ENCODE measurements at places on chromosomes 2 and 18.

DNA sequence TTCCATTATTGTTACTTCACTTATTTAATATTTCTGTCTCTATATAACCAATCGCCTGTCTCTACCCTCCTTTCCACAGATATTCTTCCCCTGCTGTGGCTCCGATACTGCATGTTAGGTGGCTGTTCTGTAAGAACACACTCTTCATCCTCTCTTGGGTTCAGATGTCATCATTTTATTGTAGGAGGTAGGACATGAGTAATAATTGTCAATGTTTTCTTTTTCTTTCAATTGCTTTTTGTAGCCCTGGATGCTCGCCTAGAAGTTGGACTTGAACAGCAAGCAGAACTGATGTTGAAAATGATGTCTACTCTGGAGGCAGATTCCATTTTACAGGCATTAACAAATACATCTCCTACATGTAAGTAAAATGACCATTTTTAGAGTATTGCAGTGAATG lies 128.6 kb downstream of the BIRC6 start:
- no peak for DNase-seq

DNA sequence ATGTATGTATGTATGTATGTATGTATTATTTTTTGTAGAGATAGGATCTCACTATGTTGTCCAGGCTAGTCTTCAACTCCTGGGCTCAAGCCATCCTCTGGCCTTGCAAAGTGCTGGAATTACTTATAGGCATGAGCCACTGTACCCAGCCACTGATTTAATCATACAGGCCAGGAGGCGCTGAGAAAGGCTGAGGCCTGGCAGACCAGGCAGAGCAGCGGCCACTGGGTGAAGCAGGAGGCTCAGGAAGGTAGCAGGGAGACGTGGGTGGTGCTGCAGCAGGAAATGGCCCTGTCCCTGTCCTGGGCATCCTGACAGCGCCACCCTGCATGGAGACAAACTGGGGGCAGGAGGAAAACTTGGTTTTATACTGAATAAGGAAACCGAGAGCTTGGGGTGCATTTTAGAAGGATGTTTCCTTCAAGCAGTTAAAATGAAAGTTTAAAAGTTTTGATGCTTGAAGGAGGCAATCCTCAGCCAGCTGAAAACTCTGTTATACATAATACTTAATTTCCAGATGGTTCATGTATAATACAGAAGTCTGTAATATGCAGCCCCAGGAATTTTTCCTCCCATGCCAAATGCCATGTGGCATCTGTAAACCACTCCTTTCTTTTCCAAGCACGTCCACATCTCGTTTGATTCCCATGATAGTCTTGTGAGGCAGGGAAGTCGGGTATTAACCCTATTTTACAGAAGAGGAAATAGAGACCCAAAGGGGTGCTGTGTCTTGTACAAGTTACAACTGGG lies 182.4 kb downstream of the CELF4 start:
- no peak for DNase-seq

DNA sequence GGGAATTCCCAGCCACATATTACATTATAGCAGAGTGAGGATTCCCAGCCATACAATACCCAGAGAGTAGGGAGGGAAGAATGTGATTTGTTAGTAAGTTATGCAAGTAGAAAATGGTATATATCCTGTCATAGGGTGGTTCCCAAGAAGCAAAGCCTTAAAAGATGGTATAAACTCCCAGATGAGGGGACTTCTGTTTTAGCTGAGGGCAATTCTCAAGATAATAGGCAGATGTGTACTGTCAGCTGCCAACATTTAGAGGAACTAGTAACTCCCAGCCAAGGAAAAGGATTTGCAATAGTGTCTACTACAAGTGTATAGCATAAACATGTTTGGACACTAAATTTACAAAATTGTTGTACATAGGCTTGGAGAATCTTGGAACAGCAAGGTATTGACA lies 86.5 kb downstream of the XDH start:
- DNase-seq, result no peak

DNA sequence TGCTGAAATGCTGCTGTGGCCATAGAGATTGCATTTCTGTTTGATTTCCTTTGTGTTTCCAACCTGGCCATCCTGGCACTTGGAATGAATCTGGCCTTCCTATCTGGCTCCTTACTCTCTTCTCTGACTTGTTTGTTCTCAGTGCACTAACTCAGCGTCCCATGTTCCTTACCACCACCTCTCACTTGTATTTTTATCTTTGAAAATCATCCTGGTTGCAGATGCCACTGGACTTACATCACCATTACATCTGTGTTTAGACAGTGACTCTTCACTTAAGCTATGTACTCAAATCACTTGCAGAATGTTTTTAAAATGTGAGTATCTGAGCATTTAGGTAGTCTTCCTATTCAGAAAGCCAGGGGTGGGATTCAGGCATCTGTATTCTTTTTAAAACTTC lies 239.5 kb downstream of the WDR7 start:
- DNase-seq, result no peak

- no peak for DNase-seq
Observed at GRCh38 chr2:191204433-191204832, 40.8 kb upstream of the MYO1B start.

DNA sequence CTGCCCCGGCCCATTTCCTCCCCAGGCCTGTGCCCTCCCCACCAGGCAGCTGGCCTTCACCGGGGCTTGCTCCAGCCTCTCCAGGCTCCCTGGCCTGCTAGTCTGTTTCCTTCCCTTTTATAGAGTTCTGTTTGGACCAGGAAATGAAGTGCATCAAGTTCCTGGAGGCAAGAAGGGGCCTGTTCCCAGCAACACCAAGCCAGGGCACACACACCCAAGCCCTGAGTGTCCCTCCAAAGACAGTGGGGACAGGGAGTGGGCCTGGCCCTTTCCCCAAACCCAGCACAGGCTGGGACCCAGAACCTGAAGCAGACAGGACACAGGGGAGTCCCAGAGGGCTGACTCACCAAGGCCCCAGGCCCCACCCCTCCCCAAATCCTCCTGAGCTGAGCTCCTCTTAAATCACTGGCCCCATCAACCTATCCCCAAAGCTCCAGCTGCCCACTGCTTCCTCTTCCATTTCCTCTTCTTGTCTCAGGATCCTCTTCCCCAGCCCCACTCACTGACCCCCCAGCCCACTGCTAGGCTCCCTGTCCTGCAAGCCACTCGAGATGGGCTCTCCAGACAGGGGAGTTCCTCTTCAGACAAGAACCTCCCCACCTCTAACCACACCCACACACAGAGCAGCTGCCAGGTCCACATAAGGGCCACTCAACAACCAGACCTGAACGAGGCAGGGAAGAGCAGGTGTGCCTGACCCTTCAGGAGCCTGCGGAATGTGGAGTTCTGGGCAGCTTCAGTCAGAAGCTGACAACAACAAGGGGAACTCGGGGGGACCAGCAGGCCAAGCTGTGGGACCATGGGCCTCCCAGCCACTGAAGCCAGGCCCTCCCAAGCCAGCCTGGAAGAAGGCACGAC lies 74.2 kb downstream of the TNS1 start:
- DNase-seq, result no peak

- no peak for DNase-seq
Observed at GRCh38 chr2:120765678-120766469, 30.2 kb downstream of the GLI2 start.

DNA sequence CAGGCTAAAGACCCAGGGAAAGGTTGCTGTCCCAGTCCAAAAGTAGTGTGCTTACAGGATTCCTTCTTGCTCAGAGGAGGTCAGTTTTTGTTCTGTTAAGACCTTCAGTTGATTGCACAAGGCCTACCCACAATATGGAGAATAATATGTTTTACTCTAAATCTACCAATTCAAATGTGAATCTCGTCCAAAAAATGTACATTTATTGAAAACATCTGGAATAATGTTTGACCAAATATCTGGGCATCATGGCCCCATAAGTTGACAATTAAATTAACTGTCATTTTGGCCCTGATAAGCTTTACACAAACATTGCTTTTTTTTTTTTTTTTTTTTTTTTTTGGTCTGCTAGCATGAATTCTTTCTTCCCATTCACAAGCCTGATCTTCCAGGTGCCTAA lies 109.8 kb downstream of the CCDC178 start:
- DNase-seq, result no peak

DNA sequence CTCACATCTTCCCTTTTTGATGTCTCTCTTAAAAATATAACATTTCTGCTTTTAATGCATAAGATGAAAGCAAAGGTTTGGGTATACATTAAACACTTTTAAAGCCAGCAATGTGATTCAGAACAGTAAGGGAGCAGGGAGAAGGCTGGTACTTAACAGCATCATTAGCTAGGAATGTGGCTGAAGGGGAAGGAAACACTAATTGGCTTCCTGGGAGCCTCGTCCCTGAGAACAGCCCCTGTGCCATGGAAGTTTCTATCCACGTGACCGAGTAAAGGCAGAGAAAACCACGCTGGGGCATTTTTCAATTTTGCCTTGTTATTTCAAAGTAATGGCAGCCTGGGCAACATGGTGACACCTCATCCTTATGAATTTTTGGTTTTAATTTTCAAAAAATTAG lies 109.2 kb upstream of the GPC1 start:
- no peak for DNase-seq

DNA sequence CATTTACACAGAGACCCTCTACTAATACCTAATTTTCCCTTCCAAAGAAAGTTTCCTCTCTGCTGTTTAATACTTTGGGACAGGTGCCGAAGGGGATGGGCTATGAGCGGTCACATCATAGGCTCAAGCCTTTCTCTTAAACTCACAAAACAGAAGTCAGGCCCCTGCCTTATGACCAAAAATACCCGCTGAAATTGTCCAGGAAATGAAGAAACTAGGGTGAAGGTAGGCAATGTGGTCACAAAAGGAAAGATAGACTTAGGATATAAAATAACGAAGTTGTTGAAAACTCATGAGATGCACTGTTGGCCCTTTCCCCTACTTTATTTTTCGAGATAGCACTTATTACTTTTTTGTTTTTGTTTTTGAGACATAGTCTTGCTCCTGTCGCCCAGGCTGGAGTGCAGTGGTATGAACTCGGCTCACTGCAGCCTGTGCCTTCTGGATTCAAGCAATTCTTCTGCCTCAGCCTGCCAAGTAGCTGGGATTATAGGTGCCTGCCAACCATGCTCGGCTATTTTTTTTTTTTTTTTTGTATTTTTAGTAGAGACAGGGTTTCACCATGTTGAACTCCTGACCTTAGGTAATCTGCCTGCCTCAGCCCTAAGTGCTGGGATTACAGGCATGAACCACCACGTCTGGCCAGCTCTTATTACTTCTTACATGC lies 16.3 kb downstream of the SLC8A1 start:
- DNase-seq, result no peak

GRCh38 chr18:51168026-51168742 lies 29.3 kb downstream of the MEX3C start:
- no peak for DNase-seq

DNA sequence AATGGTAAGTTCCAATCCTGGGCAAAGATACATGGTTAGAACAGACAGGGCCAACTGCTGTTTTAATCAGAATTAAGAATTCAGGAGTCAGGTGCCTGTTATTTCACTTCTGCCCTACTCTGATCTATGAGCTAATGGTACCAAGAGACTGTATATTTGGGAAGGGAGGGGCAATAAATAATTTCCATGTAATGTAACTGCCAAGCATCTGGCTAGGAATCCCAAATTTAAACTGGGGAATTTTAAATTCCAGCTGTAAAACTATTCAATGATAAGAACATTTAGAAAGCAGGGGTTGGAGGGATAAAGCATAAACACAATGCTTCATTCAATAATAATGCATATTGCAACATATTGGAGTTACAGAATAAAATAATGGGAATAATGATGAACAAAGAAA lies 49.7 kb downstream of the SCN7A start:
- DNase-seq, result no peak

DNA sequence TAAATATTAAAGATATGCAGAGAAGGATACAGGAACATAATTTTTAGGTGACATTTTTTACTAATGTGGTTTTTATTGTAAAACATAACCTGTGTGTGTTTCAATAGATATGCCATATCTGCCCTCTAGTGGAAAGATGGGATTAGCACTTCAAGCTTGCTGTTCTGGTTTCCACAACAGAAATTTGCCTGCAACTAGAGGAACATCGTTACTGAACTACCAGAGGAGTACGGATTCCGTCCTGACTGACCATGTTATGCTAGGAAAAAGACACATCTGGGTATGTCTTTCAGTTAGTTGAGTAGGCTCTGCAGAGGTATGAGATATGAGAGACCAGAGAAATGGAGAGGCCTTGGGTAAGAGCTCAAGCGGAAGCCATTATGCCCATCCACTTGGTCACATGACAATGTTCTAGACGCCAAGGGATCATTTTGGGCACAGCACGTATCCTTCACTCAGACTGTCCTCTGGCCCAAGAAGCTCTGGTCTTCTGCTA lies 104.9 kb downstream of the MBD2 start:
- DNase-seq, result no peak

DNA sequence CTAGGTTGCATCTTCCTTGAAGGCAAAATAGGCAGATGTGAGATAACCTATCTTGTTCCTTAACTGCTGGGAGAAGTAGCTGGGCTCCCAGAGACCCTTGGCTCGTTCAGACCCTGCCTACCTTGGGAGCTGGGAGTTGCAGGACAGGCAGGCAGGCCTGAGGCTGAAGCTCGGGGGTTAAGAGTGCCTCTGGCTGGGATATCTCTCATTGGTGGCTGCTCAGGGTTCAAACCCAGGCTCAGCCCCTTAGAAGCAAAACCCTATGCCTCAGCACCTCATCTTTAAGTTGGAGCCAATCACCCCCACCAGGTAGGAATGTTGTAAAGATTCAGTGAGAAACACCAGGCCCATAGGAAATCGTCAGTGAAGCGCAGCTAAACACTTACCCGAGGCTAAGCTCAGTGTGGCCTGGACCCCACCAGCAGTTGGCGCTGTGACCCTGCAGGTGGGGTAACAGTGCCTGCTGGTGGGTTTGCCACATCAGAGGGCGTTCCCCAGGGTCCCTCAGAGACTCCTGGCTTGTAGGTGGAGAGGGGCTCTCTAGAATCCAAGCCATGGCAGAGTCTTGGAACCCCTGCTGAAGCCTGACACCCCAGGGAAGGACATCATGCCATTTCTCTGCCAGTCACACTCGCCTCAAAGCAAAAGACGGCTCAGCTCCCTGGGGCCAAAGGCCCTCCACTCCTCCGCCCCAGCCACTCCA lies 54.6 kb upstream of the GPR17 start:
- peak; percentile 15 for DNase-seq

DNA sequence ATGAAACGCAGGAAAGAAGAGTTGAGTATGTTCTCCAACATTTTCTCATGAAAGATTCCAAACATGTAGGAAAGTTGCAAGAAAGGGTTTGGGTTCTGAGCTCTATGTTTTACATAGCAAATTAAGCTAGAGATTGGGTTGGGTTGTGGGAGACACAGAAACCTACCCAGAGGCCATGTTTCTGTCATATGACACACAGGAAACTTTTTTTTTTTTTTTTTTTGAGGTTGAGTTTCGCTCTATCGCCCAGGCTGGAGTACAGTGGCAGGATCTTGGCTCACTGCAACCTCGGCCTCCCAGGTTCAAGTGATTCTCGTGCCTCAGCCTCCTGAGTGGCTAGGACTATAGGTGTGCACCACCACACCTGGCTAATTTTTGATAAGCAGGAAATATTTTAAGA lies 57.6 kb downstream of the DOCK10 start:
- DNase-seq, result no peak

GRCh38 chr2:60351802-60352201 lies 201.7 kb downstream of the BCL11A start:
- DNase-seq, result no peak

GRCh38 chr2:71713581-71714580 lies 260.5 kb downstream of the DYSF start:
- no peak for DNase-seq

- DNase-seq, result no peak
Observed at GRCh38 chr2:222299906-222300725, 1.3 kb upstream of the PAX3 start.

GRCh38 chr2:161836664-161837063 lies 212.4 kb downstream of the SLC4A10 start:
- no peak for DNase-seq

Measured in activated CD8-positive, alpha-beta memory T cell treated with anti-CD3 and anti-CD28 coated beads for 48 hours (primary cell).